ENCODE measurements at places on chromosomes 7 and 10.

DNA sequence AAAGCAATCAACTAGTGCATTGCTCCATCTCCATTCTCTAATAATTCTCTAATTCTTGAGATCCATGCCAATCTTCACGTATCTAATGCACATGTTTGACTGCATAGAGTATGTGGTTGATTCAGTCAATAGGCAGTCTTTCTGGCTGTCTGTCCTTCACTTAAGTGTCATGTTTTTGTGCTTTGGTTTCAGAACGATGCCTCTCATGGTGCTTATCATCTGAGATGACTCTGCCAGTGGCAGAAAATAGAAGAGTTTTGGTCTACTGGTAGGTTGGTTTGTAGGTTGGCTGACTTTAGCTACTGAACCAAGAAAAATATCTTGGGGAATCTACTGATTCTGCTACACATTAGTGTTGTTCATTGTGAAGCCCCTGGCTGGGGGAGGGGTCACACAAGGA, 364.2 kb downstream of the SFMBT2 start:
- DNase-seq, result no peak

DNA sequence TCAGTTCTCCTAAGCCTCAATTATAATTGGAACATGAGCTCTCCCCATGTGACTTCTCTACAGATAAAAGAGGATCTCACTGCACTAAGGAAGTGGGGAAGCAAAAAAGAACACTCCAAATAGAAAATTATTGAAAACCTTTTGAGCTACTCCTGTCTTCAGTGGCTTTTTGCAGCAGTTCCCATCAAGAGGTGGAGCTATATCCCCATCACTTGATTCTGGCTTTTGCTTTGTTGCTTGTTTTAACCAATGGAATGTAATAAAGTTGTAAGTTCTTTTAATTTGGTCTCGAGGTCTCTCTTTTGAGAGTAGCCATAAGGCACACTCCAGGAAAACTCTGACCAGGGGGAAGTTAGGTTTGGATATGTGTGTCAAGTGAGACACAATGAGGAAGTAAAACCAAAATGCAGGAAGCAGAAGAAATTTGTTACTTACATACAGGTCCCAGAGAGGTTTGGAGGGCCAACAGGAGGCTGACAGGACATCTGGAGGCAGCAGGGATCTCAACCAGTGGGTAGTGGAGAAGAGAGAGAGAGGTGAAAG, 569.4 kb downstream of the HTR7 start:
- DNase-seq, result no peak

GRCh38 chr10:22345301-22346095, at the start of gene SPAG6:
SPAG6 (plus strand) TSS chr10:22345496; CDS start chr10:22345612, 116 bp downstream.
- DNase-seq, result peak; percentile 73

- no peak for DNase-seq
These were observed 20.6 kb upstream of the C10orf105 start for GRCh38 chr10:71740069-71740653.

- no peak for DNase-seq
These were observed 3.3 kb downstream of the IL2RA start for GRCh38 chr10:6058682-6059475.

DNA sequence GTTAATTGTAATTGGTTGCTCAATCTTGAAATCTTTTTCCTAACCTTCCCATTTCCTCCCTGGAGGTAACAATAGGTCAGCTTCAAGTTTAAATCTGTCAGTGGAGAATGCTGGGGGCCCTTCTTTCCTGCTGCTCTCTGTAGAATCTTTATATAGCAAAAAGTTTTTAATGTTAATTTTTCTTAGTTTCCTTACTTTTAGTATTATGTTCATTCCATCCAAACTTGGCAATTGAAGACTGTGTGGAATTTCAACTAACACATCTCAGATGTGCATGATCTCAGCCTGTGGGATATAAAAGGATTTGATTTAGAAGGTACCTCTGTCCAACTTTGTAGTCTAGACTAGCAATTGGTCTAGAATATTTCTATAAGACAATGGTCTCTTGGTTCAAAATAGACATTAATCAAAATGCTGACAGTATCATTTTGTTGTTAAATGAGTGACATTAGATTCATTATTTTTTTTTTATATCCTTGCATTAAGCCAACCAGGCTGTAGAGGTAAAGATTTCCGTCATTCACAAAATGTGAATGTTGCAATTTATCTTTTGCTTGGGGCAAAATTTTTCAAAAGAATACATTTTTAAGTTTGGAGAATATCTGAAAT, 100.4 kb upstream of the SEMA3A start:
- no peak for DNase-seq

DNA sequence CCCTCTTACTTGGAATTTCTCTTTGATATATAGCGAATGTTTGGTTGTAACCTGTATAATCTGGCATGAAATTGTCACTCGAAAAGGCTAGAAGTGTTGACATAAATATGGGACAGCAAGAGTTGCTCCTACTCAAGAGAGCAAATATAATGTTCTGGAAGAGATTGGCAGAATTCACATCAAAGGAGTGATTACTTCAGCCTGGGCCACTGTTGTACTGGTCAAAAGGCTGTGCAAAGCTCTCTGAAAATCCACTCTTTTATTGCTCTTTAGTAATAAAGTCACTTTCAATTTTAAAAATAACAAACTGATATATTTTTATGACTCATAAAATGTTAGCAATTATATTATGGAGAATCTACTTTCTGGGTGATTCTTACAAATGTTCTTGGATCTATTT, 58.2 kb downstream of the CFTR start:
- DNase-seq, result no peak

DNA sequence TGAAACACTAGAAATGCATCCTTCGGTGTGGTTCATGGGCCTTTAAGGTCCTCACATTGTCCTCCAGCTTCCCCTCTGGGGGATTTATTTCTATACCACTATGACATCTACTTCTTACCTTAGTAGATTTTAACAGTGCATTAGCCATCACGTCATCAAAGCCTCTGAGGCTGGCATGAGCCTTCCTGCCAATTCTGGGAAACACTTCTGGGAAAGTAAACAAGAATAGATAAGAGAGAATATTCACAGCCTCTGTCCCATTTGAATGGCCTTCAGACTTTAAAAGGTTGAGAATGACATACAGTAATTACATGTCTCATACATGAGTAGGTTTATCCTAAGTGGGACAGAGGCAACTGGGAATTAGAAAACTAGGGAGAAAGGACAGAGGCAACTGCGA, 89.7 kb downstream of the AMPH start:
- no peak for DNase-seq

DNA sequence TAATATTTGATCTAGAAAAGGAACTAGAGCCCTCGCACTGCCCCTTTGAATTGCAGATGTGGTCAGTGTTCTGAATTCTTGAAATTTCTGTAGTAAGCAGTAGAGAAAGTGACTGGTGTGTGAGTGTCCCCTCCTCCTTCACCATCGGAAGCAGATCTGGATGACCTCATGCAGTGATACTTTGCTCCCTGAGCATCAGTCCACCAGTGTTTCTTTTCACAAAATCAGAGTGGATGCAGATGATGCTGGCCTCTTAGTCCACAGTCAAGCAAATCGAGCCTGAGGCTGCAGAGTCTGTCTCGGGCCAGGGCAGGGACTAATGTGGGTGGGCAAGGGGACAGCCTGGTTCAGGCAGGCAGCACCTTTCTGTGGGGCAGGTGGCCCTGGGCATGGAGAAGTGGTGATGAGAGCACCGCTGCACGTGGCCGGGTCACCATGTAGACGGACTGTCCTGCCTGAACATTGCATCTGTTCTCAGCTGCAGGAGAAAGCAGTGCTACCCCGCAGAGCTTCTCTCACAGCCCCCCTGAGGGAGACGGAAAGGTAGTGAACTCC, 5.4 kb downstream of the INSIG1 start:
- DNase-seq, result no peak

DNA sequence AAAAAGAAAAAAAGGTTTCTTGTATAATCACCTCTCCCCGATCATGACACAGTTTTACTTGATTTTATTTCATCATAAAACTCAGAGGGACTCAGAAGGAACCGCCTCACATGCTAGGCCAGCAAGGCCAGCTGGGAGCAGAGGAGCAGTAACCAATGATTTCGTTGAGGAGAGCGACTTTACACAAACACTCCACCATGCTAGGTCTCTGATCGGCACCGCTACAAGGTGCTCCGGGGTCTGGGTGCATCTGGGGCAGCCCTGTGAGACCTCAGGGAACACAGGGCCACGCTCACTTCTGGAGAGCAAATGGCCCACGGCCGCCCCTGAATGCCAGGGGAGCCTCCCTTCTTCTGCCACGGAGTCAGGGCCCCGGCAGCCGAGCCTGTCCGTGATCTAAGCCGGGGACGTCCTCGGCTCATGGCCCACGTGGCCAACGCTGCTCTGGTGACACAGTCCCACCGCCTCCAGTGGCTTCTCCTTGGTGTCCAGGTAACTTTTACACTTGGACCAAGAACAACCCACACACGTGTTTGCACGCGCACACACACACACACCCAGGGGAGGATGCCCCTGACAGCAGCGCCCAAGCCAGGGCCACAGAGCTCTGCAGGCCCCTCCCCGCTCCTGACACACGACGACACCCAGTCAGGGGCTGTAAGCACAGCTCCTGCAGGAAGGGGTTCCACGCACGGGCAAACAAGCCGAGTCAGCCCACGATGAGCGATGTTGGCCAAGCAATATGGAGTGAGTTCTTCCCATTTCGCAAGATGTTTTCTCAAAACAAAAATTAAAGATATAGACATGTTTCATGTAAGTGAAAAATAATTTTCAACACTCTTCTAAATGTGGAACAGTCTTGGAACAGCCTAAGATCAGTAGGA, 332.3 kb downstream of the DNAJB6 start:
- no peak for DNase-seq

DNA sequence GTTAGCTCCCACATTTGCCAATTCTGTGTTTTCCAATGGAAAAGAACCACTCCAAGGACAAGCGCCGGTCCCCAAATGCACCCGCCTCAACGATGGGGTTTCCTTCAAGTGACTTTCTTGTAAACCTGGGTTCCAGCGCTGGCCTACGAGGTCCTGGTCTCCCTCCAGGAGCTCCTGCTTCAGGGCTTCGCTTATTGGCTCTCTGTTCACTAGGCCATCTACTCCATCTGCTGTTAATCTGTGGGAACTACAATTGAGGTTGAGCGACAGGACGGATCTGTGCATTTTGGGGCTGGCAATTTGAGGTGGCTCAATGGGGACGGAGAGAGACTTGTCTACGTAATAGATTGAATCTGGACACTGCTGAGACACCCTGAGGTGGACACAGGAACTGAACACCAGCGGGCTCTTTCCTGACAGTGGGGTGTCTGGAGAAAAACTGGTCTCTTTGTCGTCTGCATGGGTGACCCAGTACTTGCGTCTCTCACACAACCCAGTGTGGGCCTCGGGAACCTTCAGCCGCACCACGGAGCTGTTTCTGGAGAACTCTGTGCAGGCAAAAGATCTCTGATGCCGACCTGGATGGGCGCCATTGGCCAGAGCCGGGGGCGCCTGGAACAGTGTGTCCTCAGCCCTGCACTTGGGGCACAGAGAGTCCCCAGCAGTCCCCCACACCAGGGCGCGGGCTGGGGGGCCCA, 115.9 kb upstream of the ADAM12 start:
- DNase-seq, result no peak

DNA sequence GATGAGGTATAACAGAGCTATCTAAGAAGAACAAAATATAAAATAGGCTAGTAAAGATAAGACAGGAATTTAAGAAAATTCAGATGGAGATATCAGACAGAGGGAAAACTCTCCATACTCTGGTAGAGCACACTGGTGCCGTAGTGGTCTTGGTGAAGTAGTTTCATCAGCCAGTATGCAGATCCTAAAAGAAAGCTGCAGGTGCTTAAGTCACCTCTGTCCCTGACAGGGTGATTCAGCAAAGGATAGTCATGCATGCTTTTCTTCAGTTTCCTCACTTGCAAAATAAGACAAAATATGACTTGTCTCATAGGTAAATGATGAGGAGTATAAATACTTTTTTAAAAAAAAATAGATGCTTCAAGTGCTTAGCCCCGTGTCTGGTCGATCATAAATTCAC, 794.9 kb downstream of the TNS3 start:
- DNase-seq, result no peak

DNA sequence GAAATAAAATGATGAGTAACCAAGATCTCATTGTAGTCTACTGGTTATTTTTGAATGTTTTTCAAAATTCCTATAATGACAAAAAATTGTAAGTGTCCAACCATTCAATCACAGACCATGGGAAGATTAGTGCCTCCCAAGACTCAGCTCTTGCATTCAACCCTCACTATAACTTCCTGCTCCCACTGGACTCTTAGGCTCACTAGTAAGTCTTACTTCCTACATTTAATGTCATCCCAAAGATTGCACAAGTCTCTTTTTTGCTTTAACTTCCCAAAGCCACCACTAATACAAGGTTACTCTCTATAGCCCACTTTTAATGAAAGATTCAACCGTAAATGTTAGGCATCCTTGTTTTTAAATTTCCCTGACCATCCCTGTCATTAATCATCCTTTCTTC, 111.9 kb upstream of the NRBF2 start:
- no peak for DNase-seq

- no peak for DNase-seq
These were observed 13.7 kb upstream of the CNNM2 start for GRCh38 chr10:102904346-102904745.

GRCh38 chr7:94173436-94173835, 169.3 kb upstream of the BET1 start:
- DNase-seq, result no peak

- DNase-seq, result no peak
These were observed at the start of gene SCRN1 for GRCh38 chr7:29989257-29989995. SCRN1 (minus strand) TSS chr7:29989801; CDS start chr7:29969067, 20,734 bp downstream.

All from NCI-H187 (cell line).